ENCODE measurements at places on chromosomes 12 and 14.

- peak; percentile 36 for DNase-seq
Measured at GRCh38 chr12:76820888-76821482, 57.1 kb downstream of the ZDHHC17 start.

DNA sequence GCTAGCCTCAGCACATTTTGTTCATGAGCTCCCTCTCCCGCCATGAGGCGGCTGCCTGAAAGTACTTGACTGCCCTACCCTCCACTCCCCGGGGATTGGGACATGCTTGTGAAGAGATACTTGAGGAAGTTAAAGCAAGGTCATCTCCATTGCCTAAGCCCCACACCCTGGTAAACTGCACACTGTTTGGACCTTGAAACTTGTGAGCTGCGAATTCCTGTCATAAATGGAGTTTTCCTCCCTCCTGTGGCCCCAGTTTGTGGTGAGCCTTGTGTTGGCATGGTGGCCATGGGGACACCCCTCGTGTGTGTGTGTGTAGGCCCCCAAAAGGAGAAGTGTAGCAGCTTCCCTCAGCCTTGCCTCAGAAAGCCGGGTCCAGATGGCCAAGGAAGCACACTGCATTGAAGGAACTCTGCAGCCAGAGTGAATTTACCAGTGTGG lies 395.5 kb downstream of the ZFP36L1 start:
- peak; percentile 70 for DNase-seq

DNA sequence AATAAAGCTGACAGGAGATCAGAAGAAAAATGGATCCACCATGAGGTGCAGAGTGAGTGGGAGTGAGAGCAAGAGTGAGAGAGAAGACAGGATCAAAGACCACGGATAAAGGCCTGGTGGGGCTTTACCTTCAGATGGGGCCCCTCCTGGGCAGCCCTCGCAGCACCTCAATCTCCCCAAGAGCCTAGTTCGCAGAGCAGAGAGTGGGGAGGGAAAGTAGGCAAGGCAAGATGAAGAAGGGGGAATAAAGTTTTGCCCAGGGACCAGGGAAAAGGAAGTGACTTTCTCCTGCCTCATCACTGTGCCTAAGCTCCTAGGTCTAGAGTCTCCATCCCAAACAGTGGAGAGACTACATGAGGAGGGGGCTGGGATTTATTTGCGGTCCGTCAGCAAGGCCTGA lies 10.3 kb downstream of the OR10P1 start:
- DNase-seq, result no peak

GRCh38 chr12:116708826-116709756 lies 28.8 kb downstream of the SPRING1 start:
- DNase-seq, result peak; percentile 79

DNA sequence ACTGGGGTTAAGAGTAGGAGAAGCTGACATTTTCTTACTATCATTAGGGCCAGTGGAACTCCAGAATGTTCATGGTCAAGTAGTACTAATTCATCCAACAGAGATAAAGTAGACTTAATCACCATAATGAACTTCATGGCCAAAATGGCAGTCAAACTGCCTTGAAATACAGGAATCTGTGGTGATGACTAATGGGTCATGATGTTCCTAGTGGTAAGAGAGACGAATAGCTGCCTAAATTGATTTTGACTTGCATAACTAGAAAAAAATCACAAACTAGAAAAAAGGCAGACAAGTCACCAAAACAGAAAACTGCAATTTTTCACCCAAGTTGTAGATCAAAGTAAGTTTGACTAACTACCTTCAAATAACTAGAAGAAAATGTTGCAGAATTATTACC lies 138.5 kb downstream of the MGAT4C start:
- DNase-seq, result no peak

- DNase-seq, result no peak
Measured at GRCh38 chr12:54890339-54890738, 36.0 kb downstream of the MUCL1 start.

- no peak for DNase-seq
Measured at GRCh38 chr12:116433249-116433648, 125.9 kb upstream of the MAP1LC3B2 start.

DNA sequence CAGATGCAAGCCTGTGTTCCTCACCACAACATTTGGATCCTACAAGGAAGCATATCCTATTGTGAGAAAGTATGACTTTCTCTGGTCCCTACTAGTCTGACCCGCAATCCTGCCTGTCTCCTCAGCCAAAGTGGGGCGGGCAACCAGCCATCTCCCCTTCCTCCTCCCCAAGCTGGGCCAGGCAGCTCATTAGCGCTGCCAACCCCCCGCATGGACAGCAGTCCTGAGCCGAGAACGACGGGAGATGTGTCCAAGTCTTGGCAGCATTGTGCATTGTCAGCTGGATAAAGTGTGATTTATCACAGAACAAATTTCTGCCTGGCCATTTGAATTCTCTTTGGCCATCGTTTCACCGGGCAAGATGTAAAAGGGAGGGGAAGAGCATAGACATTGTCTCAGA lies 139.4 kb downstream of the SLC15A4 start:
- peak; percentile 67 for DNase-seq

DNA sequence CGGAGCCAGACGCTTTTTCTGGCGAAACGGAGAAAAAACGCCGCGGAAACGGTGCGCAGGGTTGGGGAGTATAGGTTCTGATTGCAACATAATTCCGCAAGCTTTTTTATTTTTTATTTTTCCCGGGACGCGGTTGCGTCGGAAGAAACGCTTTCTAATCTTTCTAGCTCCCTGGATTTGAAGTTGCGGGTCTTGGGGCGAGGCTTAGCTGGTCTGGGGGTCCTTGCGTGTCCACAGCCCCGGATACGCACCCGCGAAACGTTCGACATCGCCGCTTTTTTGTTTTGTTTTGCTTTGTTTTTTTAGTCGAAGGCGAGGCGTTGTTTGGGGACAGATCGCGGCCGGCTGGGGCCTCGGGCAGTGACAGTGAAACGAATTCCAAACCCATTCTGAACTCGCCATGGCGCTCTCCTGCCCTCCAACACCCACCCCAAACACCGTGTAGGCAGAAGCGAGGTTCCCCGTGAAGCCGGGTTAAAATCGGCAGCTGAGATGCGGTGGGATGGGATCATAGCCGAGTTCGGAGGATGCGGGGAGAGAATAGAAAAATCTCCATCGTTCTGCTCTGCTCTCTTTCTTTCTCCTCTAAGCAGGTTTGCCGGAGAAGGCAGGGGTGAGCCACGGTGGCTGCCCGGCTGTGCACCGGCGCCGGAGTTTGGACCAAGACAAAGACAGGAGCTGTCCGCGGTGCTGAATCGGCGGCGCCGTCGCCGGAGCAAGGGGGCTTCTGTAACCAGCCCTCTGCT lies 8.1 kb upstream of the LHX5 start:
- DNase-seq, result peak; percentile 64

DNA sequence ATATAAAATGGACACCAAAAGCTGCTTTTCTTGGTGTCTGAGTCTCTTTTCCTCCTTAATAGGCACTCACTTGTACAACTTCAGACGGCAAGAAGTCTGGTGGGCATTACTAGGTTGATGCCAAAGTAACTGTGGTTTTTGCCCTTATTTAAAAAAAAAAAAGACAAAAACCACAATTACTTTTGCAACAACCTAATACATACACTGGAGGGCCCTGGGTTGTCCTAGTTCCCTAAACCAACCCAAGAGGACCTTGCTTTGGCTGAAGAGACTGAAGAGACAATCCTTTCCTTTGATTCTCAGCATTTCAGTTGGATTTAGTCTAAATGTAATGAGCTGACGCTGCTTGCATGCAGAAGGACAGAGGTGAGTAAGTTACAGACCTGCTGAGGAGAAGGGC lies 16.2 kb upstream of the PLEKHG3 start:
- DNase-seq, result no peak

- DNase-seq, result no peak
Measured at GRCh38 chr14:71021347-71022011, 114.2 kb downstream of the PCNX1 start.

- DNase-seq, result no peak
Measured at GRCh38 chr12:6884539-6884938, 11.4 kb upstream of the SPSB2 start.

DNA sequence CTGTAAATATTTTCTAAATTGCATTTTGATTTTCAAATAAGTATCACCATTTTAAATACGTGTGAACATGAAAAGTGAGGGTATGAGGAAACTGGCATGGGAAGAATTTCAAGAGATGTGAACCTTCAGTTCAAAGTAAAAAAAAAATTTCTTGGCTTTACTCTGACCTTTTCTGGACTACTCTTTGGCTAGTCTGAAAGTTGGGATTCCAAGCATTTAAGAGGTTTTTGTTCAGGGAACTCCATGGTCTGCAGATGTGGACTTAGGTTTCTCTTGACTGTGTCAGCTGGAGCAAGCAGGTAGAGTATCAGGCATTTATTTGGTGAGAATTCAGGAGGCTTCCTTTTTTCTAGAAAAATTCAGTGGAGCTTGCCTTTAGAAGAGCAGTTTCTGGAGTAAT lies 311.6 kb downstream of the LRIG3 start:
- no peak for DNase-seq

- DNase-seq, result no peak
Measured at GRCh38 chr12:27005495-27005894, 8.7 kb downstream of the TM7SF3 start.

DNA sequence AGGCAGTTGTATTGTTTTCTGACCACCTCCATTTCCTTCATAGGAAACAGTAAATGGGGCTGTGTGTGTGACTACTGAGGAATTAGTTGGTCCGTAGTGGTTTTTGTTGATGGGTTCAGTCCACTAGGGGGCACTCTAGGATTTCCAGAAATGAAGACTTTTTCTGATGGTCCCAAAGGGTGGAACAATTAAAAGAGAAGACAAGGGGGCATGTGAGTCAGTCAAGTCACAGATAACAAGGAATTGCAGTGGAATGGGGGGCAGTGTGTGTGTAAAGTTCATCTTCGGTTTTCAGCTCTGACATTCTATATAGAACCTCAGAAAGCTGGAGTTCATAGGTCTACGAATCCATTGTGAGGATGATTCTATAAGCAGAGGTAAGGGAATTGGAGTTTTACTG lies 186.6 kb upstream of the OR4E1 start:
- DNase-seq, result peak; percentile 32

DNA sequence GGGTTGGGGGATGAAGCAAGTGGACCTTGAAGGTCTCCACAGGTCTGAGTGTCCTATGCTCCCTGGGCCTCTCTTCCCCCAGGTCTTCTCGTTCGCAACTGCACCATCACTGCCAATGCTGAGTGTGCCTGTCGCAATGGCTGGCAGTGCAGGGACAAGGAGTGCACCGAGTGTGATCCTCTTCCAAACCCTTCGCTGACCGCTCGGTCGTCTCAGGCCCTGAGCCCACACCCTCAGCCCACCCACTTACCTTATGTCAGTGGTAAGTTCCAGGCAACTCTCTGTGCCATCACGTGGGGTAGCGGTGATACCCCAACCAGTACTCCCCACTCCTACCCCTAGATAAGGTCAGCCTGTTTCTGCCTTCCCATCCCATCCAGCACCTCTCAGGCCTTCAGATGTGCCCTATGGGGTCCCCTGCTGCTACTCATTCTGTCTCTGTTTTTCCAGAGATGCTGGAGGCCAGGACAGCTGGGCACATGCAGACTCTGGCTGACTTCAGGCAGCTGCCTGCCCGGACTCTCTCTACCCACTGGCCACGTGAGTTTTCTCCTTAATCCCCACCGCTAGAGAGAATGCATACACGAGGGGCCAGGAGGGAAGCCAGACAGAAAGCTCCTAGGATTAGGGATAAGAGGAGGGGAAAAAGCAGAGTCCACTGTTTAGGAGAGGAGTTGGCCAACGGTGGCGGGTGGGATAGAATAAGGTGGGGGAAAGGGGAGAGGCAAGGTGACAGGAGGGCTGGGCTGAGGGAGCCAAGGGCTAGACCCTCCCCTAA lies 1.6 kb upstream of the TAPBPL start:
- DNase-seq, result no peak

- no peak for DNase-seq
Measured at GRCh38 chr14:105945896-105946295, 419.5 kb downstream of the TMEM121 start.

DNA sequence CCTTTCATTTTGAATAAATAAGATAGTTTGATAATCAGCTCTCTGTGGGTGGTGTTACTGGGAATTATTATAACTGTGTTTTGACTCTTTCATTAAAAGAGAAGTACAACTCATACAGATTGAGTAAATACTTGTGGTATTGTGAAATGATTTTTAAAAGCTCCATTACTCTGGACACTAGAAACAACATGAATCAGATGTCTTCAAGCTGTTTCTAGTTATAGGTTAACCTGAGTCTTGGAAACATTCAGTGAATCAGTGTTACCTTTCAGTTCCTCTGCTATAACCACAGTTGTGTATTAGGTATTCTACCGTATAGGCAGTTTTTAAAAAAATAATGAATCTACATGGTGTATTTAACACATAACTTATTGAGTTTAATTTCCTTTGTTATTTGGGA lies 128.4 kb upstream of the SSTR1 start:
- no peak for DNase-seq

- DNase-seq, result no peak
Measured at GRCh38 chr12:8951744-8952143, 2.3 kb upstream of the M6PR start.

GRCh38 chr14:97705976-97706375 lies 908.8 kb downstream of the VRK1 start:
- DNase-seq, result no peak

- DNase-seq, result no peak
Measured at GRCh38 chr12:108638141-108638827, 4.6 kb upstream of the SELPLG start.

- DNase-seq, result no peak
Measured at GRCh38 chr14:69314327-69314726, 54.4 kb downstream of the GALNT16 start.

DNA sequence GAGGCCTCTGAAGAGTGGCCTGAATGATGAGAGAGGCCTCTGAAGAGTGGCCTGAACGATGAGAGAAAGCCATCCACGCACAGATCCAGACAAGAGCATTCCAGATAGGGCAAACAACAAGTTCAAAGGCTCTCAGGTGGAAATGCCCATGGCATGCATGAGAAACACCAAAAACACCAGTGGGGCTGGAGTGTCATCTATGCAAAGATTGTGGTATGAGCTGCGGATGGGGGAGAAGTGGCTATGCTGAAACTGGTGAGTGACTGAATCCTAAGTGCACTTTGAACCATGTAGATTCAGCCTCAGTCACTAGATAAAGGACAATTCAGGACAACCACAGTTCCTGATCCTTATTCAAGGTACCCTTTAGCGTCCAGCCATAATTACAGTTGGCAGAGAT lies 79.4 kb upstream of the GZMB start:
- DNase-seq, result no peak

GRCh38 chr14:20548414-20549158 lies 12.3 kb downstream of the RNASE9 start:
- DNase-seq, result peak; percentile 16

DNA sequence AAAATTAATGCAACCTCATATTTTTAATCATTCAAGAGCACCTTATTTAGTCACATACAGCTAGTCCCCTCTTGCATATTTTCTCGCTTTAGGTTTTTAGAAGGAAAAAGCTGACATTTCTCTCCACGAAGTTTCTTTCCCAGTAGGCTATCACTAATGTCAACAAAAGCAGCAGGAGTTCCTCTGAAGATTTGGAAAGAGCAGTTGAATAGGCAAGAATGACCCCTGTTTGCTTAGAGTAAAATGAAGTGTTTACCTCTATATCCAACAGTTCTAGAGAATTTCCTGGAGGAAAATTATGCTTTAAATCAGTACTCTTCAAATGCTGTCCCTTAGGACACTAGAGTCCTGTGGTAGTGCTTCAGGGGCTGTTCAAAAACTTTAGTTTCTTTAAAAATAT lies 188.1 kb upstream of the PRKD1 start:
- DNase-seq, result no peak

GRCh38 chr14:79575032-79575431 lies 636.3 kb downstream of the DIO2 start:
- DNase-seq, result no peak
